ENCODE measurements at places on chromosomes 16 and 17.

- no peak for DNase-seq
Measured at GRCh38 chr17:40614431-40615067, 33.1 kb downstream of the SMARCE1 start.

DNA sequence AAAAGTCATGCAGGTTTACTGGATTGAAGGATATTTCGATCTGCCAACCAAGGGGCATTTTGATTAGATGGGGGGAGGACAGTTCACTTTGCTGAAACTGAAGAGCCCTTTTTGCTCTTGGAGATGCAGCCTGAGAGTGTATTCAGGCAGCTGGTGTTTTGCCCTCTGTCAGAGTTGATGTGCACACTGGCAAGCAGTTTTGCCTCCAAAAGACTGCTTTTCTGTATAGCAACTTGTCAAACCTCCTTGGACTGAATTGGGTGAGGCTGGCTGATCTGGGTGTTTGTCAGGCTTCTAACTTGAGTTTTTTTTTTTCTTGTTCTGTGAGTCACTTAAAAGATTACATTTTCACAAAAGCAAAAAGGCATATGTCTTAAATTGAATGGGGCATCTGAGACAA, 22.6 kb upstream of the ANKFN1 start:
- no peak for DNase-seq

GRCh38 chr17:13931800-13932460, 137.4 kb upstream of the COX10 start:
- DNase-seq, result no peak

DNA sequence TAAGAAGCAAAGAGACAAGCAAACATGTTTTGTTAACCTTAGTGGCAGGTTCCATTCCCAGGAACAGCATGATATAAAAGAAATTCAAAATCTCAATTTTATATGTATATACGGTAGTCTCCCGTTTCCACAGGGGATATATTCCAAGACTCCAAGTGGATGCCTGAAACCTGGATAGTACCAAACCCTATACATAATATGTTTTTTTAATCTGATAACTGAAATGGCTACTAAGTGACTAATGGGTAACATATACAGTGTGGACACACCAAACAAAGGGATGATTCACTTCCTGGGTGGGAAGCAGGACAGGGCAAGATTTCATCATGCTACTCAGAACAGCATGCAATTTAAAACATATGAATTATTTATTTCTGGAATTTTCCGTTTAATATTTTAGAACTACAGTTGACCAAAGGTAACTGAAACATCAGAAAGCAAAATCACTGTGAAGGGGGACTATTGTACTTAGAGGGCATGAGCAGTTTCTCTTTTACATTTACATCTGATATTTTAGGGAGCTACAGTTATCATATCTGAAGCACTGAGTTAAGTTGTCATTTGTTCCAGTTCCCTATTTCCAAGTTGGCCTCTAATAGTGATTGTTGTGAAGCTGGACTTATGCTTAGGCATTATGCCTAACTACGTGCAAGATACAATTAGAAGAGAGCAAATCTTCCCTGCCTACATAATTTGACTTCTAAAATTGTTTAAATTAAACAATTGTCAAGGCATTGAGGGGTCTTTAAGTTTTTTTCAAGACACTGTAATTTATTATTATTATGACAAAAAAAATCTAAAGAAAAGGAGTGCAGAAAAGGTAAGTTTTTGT, 34.1 kb upstream of the ABCA6 start:
- DNase-seq, result no peak

GRCh38 chr17:34408439-34408838, 45.4 kb upstream of the CCL1 start:
- no peak for DNase-seq

DNA sequence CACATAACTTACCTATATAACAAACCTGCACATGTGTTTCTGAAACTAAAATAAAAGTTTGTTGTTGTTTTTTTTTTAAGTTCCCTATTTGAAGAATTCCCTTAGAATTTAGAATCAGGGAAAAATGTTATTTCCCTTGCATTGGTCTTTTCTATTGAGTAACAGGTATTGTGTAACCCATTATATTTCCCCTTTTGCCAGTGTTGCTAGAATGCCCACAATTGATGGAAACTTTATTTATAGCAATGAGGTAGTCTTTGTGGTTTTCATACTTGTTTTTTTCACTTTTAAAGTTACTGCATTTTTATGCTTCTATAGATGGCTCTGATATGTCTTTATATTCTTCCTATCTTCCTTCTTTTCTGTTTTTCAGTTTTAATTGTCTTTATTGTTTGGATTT, 3.9 kb downstream of the NLRP1 start:
- no peak for DNase-seq

DNA sequence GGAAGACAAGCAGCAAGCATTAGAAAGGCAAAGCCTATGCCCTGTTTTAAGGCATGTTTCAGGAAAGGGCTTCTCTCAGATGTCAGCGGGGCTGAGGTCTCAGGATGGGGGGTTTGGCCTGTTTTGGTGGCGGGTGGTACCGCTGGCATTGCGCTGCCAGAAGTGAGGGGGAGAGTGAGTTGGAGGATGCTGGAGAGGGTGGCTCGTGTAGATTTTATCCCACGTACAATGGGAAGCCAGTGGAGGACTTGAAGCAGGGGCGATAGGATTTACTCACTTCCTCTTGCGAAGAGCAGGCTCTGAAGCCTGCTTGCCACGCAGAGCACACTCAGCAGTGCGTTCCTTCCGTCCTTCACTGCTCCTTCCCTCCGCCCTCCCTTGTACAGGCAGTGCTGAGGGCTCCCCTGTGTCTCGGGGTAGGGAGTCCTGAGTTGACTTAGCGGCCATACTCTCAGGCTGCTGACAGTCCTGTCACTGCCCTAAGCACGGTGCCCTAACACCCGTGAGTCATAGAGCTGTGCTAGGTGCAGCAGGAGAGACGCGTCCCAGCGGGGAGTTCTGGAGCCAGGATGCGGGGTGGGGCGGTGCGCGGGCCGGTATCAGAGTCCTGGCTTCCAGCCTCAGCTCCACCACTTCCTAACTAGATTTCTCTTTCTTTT, 113.1 kb downstream of the SNX29 start:
- DNase-seq, result no peak

DNA sequence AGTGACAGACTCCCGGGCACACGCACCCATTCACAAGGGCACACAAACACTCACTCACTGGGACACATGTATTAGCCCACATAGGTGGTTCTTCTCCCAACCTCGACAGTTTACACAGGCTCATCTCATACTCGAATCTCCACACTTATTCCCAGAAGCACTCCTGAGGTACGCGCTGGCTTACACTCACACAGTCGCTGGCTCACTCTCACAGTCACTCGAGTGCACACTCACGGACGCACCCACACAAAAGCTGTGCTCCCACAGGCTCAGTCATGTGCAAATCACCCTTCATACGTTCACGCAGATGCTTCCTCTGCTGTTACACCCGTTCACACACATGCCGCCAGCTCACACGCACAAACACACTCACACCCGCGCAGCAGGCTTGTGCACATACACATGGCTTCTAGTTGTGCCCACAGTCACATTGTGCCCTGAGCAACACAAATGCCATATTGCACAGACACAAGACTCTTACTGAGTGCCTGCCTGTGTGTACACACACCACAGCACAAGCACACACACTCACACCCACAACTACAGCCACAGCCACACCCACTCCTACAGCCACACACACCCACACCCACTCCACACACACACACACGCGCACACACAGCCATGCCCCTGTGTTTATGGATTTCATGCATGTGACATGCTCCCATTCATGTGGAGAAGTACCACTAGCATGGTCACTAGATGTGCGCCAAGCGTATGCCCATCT, 8.4 kb upstream of the PRR29 start:
- DNase-seq, result no peak

DNA sequence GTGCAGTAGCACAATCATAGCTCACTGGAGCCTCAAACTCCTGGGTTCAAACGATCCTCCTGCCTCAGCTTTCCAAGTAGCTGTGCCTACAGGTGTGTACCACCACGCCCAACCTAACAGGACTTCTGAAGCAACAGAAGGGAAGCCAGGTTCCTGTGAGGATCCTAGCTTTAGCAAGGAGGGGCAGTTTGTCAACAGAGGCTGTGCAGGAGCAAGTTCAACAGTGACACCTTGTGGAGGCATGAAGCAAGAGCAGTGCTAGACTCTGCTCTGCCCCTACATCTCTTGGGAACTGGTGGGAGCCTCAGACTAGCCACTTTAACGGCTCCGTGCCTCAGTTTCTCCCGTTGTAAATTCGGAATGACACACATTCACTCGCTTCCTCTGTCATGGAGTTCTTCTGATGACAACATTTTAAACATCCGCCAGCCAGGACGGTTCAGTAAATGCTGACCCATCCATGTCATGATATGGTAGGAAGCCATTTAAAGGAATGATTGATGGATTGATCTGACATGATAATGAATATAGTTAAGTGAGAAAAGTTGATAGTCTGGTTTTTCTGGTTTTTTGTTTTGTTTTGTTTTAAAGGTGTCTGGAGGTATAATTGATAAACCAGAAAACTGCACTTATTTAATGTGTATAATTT, 218.7 kb downstream of the MRTFB start:
- DNase-seq, result no peak

- DNase-seq, result peak; percentile 5
Measured at GRCh38 chr17:62750631-62751051, 57.5 kb downstream of the MARCHF10 start.

- no peak for DNase-seq
Measured at GRCh38 chr17:37450112-37450511, 39.6 kb upstream of the DUSP14 start.

- DNase-seq, result no peak
Measured at GRCh38 chr17:76467366-76467765, at the start of gene AANAT. Gene AANAT (plus strand): TSS chr17:76467603. CDS start chr17:76468747, 1,144 bp downstream.

DNA sequence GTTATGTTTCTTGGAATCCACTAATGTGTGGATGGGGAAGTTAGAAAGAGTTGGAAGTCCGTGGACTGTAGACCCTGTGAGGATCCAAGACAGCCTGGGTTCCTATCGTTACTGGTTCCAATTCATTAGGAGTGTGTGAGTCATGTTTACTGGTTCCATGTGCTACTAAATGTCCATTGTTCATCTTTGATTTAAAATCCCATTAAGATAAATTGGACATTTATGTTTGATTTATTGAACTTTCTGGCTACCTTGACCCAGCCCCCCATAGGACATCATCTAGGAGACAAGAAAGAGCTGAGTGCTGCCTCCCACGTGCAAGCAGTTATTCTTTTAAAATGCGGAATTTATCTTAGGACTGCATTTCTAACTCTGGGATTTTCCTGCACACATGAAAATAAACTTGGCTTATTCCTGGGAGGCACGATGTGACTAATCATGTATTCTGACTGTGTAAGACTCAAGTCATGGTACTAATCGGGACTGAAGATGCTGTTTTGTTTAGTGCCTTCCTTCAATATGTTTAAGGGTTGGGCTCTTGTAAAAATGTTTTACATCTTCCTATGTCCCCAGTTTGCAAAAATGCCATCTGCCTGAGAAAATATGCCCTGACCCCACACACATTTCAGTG, 53.4 kb downstream of the RGS9 start:
- DNase-seq, result no peak

- DNase-seq, result peak; percentile 53
Measured at GRCh38 chr17:45302649-45303173, 14.1 kb downstream of the MAP3K14 start.

- DNase-seq, result no peak
Measured at GRCh38 chr16:18969855-18970240, 13.9 kb upstream of the TMC7 start.

GRCh38 chr16:80151722-80152111, 389.1 kb upstream of the DYNLRB2 start:
- no peak for DNase-seq

DNA sequence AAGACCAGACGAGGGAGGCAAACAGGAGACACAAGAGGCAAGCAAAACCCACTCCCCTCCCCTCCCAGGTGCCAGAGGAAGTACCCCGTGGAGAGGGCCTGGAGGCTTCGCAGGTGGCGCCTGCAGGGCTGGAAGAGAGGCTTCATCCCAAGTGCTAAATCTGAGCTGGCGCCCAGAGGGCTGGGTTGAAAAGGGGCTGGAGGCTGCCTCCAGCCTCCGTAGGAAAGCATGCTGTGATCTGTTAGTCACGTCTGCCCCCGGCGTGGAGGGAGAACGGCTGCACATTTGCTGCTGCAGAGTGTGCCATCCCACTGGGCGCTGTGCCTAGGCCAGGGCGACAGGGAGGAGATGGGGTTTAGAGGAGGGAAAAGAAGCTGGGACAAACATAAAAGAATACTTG, 16.9 kb downstream of the RPH3AL start:
- no peak for DNase-seq

DNA sequence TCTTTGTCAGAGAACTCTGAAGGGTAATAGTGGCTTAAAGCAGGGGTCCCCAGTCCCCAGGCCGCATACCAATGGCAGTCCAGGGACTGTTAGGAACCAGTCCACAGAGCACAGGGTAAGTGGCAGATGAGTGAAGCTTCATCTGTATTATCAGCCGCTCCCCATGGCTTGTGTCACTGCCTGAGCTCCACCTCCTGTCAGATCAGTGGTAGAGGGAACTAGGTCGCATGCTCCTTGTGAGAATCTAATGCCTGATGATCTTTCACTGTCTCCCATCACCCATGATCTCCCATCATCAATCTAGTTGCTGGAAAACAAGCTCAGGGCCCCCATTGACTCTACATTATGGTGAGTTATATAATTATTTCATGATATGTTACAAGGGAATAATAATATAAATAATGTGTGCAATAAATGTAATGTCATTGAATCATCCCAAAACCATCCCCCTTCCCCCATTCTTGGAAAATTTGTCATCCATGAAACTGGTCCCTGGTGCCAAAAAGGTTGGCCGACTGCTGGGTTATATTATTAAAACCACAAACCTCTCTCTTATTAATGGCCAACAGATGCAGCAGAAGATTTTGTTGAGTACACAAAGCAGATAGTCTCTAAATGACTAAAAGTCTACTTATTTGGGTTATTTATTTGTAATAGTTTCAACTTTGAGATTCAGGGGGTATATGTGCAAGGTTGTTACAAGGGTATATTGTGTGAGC, 782.7 kb downstream of the CDH11 start:
- DNase-seq, result no peak

DNA sequence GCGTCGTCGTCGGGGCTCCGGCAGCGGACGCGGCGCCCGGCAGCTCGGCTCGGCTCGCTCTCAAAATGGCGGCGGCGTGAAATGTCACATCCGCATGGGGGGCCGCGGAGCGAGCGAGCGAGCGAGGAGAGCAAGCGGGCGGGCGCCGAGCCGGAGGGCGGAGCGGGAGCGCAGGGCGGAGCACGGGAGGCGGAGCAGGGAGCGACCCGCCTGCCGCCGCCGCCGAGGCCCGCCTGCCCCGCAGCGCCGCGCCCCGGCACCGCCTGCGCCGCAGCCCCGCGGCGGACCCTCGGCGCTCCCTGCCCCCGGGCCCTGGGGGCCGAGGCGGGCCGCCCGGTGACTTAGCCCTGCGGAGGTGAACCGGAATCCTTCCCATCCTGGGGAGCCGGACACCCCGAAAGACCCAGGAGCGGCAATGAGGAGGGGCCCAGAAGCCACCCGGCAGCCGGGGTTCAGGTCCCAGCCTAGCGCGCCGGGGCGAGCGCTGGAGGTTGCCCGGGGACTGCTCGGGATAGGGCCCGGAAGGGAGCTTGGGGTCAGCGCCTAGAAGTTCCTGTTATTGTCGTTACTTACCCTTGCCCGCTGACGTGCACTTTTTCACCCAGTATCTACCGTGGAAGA, at the start of gene USP7:
TSS of gene USP7 (minus strand) at position 86 of the 621 bp plus-strand sequence. CDS start 621 bp downstream, outside the sequence.
- DNase-seq, result peak; percentile 83

GRCh38 chr17:76572201-76572910, 13.3 kb downstream of the ST6GALNAC2 start:
- DNase-seq, result no peak

GRCh38 chr16:72255786-72256185, 83.8 kb upstream of the PMFBP1 start:
- no peak for DNase-seq

All from hippocampal formation (tissue), 2 donors.